ENCODE measurements at places on chromosomes 16 and 17.

GRCh38 chr16:25707982-25708583 is 16.3 kb downstream of the HS3ST4 start:
- no peak for DNase-seq

DNA sequence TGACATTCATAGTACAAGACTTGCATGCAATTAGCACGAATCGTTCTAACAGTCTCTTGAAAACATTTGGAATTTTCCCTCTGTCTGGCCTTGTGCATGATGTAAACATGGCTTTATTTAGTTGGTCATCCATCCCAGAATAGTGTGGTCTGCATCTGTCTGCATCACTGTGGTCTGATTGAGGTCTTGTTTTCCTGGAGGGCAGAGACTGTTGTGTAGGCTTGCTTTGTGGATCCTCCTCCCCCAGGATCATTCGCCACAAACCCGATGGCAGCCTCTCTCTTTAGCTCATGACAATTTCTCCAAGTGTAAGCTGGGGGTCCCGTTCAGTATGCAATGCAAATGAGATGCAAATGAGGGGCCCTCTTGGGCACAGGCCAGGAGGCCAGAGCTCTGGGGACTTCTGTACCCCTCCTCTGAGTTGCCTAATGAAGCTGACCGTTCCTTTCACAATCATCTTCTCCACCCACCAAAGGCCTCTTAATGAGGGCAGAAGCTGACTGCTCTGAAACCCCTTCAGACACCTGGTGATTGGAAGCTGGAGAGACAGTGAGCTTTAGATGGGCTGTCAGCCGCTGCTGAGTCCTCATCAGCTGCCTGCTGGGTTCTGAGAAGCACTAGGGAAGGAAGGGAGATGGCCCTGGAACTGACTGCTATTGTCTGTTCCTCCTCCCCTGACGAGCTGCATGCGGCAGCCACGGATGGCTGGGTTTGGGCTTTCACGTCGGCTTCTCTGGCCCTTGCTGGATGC is 201.2 kb upstream of the CACNG3 start:
- DNase-seq = no peak

DNA sequence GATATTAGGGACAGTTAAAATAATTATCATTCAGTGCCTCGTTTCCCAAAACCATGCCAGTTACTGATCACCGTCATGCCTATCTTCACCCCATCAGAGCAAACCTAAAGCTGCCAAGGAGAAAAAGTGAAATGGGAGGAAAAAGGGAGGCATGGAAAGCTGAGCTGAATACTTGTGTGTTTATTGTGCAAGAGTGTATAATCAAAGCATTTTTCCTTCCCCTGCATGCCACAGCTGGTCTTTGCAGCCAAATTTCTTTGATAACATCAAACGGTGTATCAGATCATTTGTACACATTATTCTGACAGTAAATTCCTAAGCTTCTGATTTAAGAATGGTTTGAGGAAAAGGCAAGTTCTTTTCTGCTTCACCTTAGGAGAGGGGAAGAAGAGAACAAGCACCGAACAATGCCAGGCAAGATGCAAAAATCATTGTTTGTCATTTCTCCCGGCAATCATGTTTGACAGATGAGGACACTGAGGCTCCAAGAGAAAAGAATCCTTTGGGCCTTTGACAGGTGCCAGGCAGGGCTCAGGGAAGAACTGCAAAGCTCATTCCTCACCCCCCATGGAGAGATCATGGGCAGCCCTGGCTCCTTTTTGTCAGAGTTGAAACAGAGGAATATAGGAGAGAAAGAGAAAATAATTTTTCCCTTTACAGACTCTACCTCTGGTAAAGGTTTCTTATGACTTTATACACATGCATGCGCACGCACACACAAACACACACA is 51.4 kb upstream of the ARHGAP44 start:
- no peak for DNase-seq

GRCh38 chr16:28587386-28587785 is 9.5 kb downstream of the SULT1A2 start:
- no peak for DNase-seq

GRCh38 chr16:7713244-7713643 is 380.6 kb downstream of the RBFOX1 start:
- DNase-seq = no peak

- DNase-seq = no peak
These were observed 626 bp upstream of the RAI1 start for GRCh38 chr17:17680477-17681186.
